ENCODE measurements at places on chromosomes 12 and 14.

DNA sequence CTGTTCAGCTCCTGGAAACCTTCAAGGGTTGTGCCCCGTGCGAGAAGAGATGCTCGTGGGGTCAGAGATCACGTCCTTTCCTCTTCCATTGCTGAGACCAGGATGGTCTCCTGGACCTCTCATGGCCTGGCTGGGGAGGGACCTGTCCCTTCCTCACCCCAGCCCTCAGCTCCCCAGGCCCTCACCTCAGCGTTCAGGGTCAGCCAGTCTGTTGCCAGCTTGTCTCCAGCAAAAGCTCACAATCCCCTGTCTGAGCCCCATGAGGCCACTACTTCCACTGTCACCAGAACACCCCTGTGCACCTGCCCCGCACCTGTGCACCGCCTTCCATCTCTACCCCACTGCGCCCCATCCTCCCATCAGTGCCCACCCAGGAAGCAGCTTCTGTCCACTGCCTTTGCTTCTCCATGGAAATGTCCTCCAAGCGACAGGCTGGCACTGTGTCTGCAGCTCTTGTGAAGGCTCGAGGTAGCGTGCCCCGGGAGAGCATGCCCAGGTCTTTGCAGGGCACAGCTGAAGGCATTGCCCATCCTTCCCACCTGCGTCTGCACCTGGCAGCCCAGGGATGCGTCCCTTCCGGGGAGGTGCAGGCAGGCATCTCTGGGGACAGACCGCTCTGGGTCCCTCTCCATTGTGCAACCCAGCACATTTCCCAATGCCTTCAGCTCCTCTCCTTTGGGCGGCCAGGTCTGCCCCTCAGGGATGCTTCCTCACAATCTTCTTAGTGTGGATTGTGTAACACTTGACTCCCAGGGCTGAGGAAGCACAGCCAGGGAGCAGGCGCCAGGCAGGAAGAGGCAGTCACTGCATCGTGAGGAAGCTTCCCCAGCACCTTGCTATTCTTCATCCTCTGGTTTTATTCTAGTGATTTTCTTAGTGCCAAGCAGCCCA is 179.6 kb downstream of the ADGRD1 start:
- DNase-seq = no peak

- no peak for DNase-seq
Measured at GRCh38 chr12:90925562-90925961, 29.4 kb downstream of the CCER1 start.

DNA sequence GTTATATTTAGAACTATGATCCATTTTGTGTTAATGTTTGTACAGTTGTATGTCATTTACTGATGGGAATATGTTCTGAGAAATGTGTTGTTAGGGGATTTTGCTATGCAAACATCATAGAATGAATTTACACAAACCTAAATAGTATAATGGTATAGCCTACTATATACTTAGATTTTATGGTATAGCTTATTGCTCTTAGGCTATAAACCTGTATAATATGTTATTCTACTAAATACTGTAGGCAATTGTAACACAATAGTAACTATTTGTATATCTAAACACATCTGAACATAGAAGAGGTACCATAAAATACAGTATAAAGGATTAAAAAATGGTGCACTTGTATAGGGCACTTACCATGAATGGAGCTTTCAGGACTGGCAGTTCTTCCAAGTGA is 105.4 kb upstream of the GRIN2B start:
- no peak for DNase-seq

GRCh38 chr12:1003600-1004271 is 12.7 kb downstream of the ERC1 start:
- no peak for DNase-seq

DNA sequence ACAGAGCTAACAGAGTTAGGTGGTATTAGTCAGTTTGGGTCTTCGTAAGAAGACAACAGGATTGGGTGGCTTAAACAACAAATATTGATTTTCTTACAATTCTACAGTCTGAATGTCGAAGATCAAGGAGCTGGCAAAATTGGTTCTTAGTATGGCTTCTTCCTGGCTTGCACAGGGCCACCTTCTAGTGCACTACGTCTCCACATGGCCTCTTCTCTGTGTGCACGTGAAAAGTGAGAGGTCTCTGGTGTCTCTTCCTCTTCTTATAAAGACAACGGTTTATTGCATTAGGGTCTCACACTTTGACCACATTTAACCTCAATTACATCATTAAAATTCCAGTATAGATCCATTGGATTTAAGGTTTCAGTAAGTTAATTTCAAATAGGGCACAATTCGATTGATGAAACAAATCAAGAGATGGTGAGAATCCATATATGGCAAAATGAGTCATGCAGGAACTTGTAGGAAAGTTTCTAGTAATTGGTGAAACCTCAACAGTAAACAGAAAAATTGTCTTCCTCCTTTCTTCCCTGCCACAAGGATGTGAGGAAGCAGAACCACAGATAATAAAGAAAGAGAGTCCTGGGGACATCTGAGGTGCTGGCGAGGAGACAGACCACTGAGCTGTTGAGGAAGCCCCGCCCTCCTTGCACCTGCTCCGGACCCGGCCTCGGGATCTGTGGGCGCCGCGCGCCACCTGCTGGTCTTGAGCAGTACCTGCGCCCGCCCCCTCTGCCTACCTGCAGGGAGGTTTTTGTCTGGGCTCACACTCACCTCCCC is 846.7 kb downstream of the TMEM121 start:
- peak; percentile 92 for DNase-seq

- no peak for DNase-seq
Measured at GRCh38 chr14:95948558-95948981, 71.9 kb downstream of the TUNAR start.

DNA sequence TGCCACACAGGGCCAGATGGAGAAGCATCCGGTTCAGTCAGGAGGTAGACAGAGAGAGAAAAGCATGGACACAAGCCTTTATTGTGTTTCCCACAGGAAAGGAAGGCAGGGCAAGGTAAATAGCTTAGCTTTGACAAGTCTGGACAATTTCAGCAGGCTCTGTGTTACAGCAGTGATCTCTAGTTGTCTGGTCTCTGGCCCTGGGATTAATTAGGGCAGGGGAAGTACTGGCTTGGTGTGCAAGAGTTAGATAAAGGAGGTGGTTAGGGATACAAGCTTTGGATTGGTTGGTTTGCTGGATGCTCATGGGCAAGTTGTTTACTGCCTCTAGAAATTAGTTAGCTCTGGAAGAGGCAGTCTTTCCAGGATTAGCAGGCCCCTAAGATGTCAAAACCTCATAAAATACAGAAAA is 15.1 kb upstream of the NGDN start:
- no peak for DNase-seq

GRCh38 chr12:113070117-113070906 is 13.8 kb downstream of the DTX1 start:
- peak; percentile 84 for DNase-seq

GRCh38 chr12:43692064-43692463 is 66.5 kb downstream of the PUS7L start:
- no peak for DNase-seq

DNA sequence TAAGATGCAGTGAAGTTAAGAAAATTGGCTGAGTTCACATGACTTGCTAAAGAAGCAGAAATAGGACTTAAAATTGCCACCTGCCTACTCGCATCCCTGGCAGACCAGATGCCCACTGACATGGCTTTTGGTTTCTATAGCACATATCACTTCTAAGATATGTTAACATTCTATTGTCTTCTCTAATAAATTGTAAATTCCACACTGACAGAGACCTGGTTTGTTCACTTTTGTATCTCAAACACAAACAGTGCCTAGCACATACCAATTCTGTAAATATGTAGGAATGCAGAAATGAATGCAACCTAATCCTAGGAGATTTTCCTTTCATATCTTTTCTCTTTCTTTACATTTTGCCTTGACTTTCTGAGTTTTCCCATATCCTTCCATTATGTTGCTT is 1047.6 kb downstream of the AACS start:
- no peak for DNase-seq

- no peak for DNase-seq
Measured at GRCh38 chr12:14795028-14795448, 8.2 kb downstream of the WBP11 start.

DNA sequence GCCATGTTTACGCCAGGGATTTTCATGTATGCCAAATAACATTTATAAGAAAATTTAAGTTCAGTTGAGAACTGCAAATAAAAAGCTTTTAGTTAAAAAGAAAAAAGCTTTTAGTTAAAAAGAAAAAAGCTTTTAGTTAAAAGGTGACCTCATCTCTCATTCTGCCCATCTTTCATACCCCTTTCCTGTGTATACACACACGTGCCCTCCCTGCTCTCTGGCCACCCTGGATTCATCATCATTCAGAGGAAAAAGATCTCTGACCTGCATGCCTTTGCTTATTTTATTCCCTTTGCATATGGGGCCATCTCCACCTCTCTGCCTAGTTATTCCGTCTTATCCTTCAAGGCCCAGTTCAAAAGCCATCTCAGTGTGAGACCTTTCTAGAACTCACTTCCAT is 38.1 kb upstream of the CDK17 start:
- DNase-seq = no peak

- no peak for DNase-seq
Measured at GRCh38 chr12:124385219-124385969, 90.5 kb downstream of the RFLNA start.

DNA sequence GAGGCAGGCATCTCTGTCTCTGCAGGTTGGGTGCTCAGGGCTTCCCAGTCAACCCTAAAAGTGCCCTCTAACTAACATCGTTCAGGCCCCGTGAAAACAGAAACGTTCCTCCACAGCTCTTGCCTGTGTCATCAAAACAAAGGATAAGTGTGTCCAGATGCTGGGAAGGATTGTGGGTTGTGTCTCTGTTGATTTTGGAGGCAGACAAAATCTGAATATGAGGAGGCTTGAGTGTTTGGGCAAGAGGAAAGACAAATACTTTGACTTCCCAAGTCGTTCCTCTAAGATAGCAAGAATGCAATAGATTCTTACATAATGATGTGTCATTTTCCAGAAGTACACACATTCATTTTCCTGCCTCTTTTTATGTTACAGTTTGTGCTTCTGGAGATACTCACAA is 52.9 kb downstream of the SERPINA3 start:
- no peak for DNase-seq

DNA sequence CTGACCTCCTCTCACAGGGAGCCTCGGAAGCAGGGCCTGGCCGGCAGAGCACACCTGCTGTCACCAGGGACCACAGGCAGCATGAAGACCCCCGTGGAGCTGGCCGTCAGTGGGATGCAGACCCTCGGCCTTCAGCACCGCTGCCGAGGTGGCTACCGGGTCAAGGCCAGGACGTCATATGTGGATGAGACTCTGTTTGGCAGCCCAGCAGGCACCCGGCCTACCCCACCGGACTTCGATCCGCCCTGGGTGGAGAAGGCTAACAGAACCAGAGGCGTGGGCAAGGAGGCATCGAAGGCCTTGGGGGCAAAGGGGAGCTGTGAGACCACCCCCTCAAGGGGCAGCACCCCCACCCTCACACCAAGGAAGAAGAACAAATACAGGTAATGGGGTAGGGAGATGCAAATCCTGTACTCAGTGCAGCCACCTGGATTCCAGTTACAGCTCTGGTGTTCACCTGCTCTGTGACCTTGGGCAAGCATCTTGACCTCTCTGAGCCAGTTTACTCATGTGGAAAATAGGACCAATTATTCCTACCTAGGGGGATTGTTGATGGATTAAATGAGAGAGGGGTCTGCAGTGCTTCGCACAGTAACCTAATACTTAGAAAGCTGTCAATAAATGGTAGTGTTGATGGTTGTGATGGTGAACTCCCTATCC is 1.3 kb downstream of the RITA1 start:
- no peak for DNase-seq

DNA sequence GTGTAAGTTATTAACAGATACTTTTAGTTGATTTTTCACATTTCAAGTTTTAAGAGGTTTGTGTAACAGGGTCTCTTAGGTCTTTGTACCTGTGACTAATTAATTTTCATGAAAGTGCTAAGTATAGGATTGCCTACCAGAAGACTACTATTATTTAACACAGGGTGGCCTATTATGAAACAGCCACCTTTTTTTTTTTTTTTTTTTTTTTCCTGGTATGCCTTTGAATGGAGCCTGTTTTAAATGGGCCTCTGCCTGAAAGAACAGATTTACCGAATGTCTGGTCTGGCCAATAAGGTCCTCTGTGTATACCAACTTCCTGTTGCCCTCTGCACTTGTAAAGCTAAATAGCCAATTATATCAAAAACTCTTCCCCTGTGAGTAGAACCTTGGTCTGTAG is 62.5 kb downstream of the SLC38A6 start:
- DNase-seq = no peak

GRCh38 chr12:8697476-8698131 is at the start of gene RIMKLB:
RIMKLB (plus strand) TSS chr12:8697991; CDS start chr12:8713867, 15,876 bp downstream.
- DNase-seq = peak; percentile 83
